ENCODE measurements at places on chromosomes 5 and 9. TPM values are rescaled to one million over a fixed set of nuclear protein-coding genes. Genes with fewer than 3 reads are reported as not detected.
A peak's percentile ranks its signal among the peaks of the same experiment; 100 is the strongest.

PTGES gene
- total RNA-seq = 9.1 TPM

ANKRD34B gene
- not detected for total RNA-seq

AQP7 gene
- 1.7 TPM for total RNA-seq

GHR gene
- total RNA-seq = 2.4 TPM

GARNL3 gene
- total RNA-seq = 3.1 TPM

IL3 gene
- not detected for total RNA-seq

CCDC171 gene
- 1.4 TPM for total RNA-seq

CSF1R gene
- total RNA-seq = 2.7 TPM

IL17B gene
- total RNA-seq = 0.28 TPM

ARL14EPL gene
- total RNA-seq = not detected

DBH gene
- total RNA-seq = not detected

GDF9 gene
- total RNA-seq = 0.36 TPM

FAM221B gene
- not detected for total RNA-seq

PLPP7 gene
- total RNA-seq = 0.28 TPM

GRCh38 chr5:28066856-28067255 lies 1028.5 kb upstream of the CDH9 start:
- no peak for ATAC-seq

DNA sequence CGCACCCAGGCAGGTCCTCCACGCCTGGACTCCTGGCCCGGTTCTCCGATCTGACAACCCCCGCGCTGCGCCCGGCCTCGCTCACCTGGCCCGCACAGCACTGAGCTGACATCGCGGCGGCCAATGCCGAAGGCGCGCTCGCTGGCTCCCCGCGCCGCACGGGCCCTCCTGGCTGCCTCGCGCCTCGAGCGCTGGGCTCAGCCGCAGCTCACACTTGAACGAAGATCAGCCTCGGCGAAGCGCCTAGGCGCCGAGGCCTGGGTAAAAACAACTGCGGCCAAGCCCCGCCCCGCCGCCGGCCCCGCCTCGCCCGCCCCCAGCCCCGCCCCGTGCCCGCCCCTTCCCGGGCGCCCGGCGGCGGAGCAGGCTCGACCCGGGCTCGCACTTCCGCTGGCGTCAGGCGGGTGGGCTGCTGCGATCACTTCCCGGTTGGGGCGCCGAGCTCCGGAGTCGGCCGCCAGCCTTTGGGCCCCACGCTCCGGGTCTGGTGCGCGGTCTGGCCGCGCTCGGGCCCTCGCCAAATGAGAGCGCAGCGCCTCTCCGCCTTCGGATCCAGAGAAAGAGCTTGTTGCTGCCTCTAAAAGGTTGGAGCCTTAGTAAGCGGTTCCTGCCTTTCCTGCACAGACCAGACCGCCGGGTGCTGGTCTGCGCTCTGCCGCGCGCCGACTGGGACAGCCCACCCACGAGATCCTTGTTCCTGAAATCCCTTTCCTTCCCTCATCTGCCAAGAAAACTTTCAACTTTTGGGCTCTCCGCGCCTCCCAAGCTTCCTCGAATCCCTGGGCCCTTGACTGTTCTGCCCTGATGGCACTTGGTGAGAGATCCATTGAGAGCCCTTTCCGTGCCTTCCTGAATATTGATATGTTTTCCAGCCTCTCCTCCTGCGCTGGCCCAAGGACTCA lies at the start of gene SERINC5:
TSS of gene SERINC5 (minus strand) at position 238 of the 902 bp plus-strand sequence. CDS start at position 112, 126 bp downstream.
- ATAC-seq = peak; percentile 86

DNA sequence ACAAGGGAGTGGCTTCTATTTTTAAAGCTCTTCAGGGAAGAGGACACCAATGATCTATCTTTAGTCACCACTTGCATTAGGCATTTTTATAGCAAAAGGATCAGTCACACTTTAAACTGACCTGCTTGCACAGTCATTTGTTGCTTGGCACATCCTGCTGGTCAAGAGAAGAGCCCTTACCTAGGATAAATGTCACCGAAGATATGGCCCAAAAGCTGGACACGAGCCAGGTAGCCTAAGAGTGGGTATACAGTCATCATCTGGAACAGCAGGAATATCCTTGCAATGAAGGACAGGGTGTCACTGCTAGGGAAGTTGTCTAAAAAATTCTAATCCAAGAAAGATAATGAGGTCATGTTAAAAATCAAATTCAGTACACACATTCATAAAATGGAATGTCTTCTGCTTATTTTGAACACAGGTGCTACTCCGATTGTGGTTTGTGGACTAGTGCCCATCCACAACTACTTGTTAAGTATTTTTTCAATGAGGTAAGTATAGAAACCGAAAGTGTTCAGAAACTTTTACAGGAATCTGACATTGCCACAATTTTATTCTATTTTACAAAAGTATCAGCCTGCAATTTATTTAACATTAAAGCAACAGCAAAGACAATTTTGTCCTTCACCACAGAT lies 78.4 kb downstream of the SLC38A9 start:
- ATAC-seq = peak; percentile 63

- ATAC-seq = no peak
These were observed 300.7 kb upstream of the IZUMO3 start for GRCh38 chr9:24846248-24846912.

- ATAC-seq = no peak
These were observed 1.8 kb downstream of the TRIM32 start for GRCh38 chr9:116688806-116689485.

- no peak for ATAC-seq
These were observed 14.0 kb downstream of the BOD1 start for GRCh38 chr5:173602423-173602822.

GRCh38 chr5:161547738-161548486 lies 1.4 kb upstream of the GABRB2 start:
- peak; percentile 18 for ATAC-seq

DNA sequence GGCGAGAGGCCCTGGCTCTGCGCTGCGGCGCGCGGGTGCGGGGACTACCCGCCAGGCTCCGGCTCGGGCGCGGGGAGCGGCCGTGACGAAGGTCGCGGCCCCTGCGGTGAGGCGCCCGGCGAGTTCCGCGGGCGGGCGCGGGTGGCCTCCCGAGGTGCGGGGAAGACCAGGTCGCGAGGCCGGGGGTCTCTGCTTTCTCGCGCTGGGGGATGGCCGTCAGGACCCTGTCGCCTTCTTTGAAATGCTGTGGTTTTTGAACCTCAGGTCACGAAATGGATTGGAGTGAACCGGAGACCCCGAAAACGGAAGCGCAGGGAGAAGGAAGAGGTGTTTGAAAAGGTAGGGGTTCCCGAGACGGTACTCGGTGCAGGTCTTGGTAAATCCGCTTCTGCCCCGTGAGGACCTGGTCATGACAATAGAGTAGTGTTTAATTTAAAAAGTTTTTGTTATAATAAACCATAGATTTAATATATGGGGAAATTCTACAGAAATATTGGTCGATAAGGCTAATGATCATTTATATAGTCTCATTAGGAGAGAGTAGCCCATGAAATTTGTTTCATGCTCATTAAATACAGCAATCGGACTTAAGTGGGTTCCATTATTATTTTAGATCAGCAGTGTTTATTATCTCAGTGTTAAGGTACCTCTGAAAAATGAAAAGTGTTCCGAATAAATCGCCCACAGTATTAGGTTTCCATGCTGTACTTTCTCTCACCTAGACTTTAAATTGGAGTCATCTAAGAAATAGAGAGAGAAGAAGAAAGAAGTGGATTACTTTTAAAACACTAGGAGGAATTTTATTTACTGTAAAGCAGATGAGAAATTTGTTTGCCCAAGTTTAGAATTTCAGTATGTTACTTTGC lies 279.0 kb downstream of the AOPEP start:
- ATAC-seq = no peak

DNA sequence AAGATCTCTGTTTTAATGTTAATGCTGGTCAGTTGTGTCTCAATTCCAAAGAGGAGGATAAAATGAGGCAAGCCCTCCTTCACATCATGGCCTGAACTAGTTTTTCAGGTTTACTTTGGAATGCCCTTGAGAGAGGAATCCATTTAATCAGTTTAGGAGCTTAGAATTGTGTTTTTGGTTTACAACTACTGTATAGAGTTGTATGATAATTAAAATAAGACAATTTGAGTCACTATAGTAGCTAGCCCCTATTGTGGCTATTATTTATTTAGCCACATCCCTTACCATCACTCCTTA lies 107.8 kb upstream of the PRLR start:
- no peak for ATAC-seq

- peak; percentile 67 for ATAC-seq
These were observed 473.5 kb downstream of the MAT2B start for GRCh38 chr5:163978897-163979296.

- ATAC-seq = no peak
These were observed 11.5 kb downstream of the SLC6A19 start for GRCh38 chr5:1212881-1213280.

GRCh38 chr5:160694896-160695295 lies 157.1 kb downstream of the ATP10B start:
- peak; percentile 61 for ATAC-seq

DNA sequence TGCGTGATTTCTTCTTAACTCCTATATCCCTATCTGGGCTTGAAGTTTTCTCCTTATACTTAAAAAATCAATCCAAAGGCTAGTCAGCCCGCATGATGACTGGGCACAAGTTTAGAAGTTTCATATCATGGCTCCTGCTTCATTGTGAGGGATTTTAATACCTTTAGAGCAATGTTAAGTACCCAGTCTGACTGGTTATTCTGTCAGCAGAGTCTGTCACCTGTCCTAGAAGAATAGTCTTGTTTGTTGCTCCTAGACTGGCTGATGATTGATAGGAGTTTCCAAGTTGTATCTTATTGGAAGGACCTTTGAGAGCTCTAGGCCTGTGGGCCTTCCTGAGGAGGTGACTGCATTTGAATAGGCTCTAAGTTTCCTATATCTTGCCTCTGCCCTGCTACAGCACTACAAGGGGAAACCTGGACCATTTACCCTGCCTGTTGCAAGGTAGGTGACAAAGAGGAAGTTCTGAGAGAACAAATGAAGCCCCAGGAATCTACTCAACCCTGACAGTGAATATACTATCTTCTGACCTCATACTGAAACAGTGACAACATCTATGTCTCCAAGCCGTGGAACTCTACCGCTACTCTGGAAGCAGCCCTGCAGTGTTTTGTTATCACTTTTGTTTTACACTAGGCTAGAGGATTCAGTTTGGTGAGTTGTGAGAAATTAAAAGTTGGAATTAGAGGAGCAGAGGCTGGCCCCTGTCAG lies 66.5 kb downstream of the F2RL2 start:
- ATAC-seq = peak; percentile 89

GRCh38 chr5:114153392-114153791 lies 208.5 kb upstream of the KCNN2 start:
- no peak for ATAC-seq

DNA sequence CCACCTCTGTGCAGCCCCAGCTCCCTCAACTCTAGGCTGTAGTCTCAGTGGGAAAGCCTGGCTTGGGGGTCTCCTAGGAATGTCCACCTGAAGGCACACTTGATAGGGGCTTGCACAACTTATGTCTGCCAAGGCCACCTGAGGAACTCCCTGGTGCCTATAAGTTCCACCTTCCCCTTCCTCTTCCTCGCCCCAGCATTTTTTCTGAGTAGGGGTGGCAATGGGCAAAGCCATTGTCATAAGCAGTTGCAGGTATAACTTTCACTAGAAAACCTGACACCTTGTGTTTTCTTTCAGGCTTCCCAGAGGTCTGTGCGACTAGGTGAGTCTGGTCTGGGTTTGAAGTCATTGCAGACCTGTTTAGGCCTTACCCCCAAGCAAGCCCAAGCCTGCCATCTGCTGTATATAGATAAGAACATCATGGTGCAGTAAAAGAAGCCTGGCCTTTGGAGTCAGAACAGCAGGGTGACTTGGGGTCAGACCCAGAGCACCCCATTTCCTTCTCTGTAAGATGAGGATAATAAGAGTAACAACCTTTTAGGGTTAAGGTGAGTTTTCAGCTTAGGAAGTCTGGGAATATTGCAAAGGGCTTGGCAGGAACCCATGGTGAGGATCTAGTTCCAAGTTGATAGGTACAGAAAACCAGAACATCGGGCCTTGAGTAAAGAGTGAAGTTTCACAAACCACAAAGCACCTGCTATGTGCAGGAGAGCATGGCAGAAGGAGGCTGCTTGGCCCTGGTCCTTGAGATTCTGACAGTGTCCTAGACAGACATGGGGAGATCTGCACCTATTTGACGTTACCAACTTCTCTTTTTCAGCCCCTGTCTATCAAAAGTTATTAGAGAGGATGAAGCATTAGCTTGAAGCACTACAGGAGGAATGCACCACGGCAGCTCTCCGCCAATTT lies 33.8 kb downstream of the TGFBI start:
- peak; percentile 79 for ATAC-seq

- ATAC-seq = no peak
These were observed 238.8 kb downstream of the SMARCA2 start for GRCh38 chr9:2253636-2254580.

GRCh38 chr9:83266666-83267496 lies 203.9 kb upstream of the RASEF start:
- no peak for ATAC-seq

GRCh38 chr5:133635051-133635450 lies 22.7 kb upstream of the FSTL4 start:
- peak; percentile 41 for ATAC-seq

DNA sequence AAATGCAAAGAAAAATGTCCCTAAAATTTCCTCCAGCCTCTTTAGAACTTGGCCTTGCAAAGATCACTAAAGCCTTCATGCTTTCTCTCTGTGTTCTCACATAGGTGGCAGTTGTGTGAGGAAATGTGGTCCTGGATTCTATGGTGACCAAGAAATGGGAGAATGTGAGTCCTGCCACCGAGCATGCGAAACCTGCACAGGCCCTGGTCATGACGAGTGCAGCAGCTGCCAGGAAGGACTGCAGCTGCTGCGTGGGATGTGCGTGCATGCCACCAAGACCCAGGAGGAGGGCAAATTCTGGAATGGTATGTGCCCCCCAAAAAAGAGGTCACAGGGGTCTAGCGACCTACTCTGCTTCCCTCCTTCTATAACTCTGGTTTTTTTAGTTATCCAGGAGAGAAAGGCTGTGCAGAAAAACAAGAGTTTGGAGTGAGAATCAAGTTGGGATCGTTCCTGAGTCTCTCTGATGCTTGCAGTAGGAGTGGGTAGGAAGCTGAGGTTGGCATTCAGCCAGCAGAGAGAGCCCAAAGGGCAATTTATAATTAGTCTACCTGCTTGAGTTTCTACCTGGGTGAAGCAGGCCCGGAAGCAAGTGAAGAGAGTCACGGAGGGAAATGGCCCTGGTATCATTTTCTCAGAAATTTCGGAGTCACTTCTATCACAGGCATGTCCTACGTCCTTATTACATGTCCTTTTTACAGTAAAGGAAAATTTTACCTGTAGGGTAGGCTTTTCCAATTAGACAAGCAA lies 97.5 kb downstream of the RFK start:
- no peak for ATAC-seq
